Fibroblast of pulmonary artery (primary cell): ENCODE measurements at places on chromosomes 6 and 20.

DNA sequence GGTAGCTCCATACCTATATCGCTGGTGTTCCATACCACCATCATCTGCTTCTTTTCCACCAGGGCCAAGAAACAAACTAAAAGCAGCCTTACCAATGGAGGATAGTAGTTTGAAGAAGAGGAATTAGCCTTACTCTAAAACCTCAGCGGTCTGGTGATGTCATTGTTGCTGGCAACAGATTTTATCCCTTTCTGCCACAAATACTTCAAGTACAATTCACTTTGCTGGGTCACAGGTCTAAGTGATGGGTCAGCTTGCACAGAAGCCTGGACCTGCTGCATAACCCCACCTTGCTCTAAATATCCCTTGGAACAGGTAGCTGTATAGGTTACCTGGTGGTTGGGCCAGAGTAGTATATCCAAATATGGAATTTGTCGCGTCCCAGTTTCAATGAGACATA is 53.2 kb upstream of the THEMIS start:
- no peak for DNase-seq

DNA sequence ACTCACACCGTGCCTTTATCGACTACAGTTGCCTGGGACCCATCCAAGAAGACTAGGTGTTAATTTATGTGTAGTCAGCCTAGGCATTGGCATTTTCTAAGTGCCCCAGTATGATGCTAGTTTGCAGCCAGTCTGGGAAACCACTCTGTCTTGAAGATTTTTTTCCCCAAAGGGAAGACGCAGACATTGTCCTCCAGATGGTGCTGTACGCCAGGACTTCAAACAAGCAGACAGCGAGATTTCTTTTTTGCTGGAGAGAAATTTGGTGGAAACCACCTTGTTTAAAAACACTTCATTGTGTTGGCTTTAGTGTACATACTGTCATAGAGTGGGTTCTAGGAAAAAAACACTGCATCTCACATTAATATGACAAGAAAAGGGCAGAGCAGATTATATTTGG is 30.0 kb downstream of the ALDH5A1 start:
- DNase-seq, result peak; percentile 64

GRCh38 chr6:167294241-167294640 is 3.1 kb downstream of the UNC93A start:
- no peak for DNase-seq

GRCh38 chr6:51349857-51350256 is 531.2 kb downstream of the TFAP2B start:
- DNase-seq, result no peak

GRCh38 chr6:130851026-130851425 is 23.8 kb downstream of the SMLR1 start:
- DNase-seq, result no peak

DNA sequence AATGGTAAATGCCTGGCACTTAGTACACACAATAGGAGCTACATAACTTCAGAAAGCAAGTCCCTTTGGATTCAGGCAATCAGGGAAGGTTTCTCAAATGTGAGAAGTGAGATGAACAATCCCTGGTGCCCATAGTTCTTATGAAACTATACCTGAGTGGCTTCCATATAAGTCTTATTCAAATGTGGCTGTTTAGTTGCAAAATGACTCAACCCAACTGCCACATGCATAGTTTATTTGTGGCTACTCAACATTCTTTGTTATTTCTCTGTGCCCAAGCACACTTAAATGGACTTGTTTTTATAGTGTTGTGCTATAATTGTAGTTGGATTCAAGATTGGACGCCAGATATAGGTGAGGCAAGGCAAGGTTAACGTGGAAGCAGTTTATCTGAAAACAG is 93.7 kb upstream of the ATXN1 start:
- DNase-seq, result no peak

DNA sequence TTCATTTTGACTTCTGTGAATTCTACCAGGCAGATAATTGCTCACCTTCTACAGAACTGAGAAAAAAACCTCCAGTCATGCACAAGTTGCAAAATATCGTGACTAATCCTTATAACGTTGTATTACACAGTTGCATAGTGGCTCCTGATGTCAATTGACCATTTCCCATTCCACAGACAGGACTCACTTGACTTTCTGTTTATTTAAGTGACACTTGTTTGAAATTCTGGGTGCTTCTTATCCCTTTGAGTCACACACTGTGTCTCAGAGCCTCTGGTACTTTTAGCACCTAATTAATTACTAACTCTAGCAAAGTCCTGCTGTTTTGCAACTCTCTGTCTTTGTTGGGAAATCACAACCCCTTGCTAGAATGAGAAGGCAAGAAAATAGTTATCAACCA is 16.2 kb upstream of the RSPO3 start:
- DNase-seq, result peak; percentile 88
